ENCODE measurements at places on chromosomes 16 and 17. TPM values are rescaled to one million over a fixed set of nuclear protein-coding genes. Genes with fewer than 3 reads are reported as not detected.

NTN1 gene
- total RNA-seq, result 0.31 TPM

TMEM238L gene
- total RNA-seq, result not detected

GNPTG gene
- total RNA-seq, result 17.3 TPM

PEX12 gene
- 6.2 TPM for total RNA-seq

ALDOA gene
- total RNA-seq, result 1,795 TPM

SPATA22 gene
- total RNA-seq, result not detected

- peaks cover 25% of the 10 kb centered on the region for H3K27me3 ChIP-seq
- no peak overlapping the region for H3K27ac ChIP-seq
- no peak overlapping the region for H3K4me3 ChIP-seq
- DNase-seq, result no peak
- no peaks in the 10 kb centered on the region for H3K36me3 ChIP-seq
- no peaks in the 10 kb centered on the region for H3K4me1 ChIP-seq
These were observed 94.7 kb downstream of the SOX9 start for GRCh38 chr17:72215490-72215889.

DNA sequence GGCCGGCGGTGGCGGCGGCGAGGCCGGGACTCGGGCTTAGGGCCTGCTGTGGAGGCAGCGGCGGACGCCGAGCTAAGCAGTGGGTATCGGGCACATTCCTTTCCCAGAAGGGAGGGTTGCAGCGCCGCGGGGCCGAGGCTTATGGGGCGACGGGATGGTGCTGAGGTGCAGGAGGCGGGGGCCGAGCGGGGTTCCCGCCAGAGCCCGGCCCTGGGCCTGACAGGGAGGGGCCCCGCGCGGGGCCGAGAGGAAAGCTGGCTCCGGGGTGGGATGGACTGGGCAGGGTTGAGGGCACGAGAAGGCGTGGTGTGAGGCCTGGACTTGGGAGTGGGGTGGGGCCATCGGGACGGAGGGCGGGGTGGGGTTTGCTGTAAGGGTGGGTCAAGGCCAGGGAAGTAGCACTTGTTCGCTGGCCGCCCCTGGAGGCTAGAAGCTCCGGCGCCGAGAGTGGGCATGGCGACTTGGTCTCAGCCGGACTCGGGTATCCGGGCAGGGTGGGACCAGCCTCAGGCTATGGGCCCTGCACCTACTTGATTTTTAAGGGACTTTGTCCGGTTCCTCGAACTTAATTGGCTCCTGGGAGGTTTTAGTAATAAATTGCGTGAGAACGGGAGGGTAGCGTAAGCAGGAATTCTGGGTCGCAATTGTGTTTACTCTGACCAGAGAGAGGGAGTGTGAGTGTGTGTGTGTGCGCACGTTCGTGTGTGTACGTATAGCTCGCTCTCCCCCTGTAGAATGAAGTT lies 396 bp downstream of the NFE2L1 start:
- H3K36me3 ChIP-seq, result peaks cover 42% of the 10 kb centered on the region
- H3K27me3 ChIP-seq, result no peaks in the 10 kb centered on the region
- H3K4me1 ChIP-seq, result peaks cover 58% of the 10 kb centered on the region

- no peaks in the 10 kb centered on the region for H3K27me3 ChIP-seq
- no peak for DNase-seq
- H3K4me1 ChIP-seq, result peaks cover 8% of the 10 kb centered on the region
These were observed 5.9 kb upstream of the DNASE1L2 start for GRCh38 chr16:2230376-2230775.

GRCh38 chr17:9899280-9900043 lies 5.6 kb downstream of the RCVRN start:
- H3K27ac ChIP-seq, result no peak overlapping the region
- no peaks in the 10 kb centered on the region for H3K4me1 ChIP-seq
- peaks cover 8% of the 10 kb centered on the region for H3K27me3 ChIP-seq
- no peak for DNase-seq

- H3K36me3 ChIP-seq, result peaks cover 6% of the 10 kb centered on the region
- peaks cover 48% of the 10 kb centered on the region for H3K4me1 ChIP-seq
- DNase-seq, result no peak
- H3K27me3 ChIP-seq, result no peaks in the 10 kb centered on the region
These were observed 28.9 kb downstream of the DCUN1D3 start for GRCh38 chr16:20871258-20871657.

- no peaks in the 10 kb centered on the region for H3K27me3 ChIP-seq
- H3K36me3 ChIP-seq, result peaks cover 3% of the 10 kb centered on the region
- H3K4me1 ChIP-seq, result peaks cover 4% of the 10 kb centered on the region
- peak; percentile 63 for DNase-seq
- no peak overlapping the region for H3K4me3 ChIP-seq
These were observed 7.3 kb upstream of the RHOT2 start for GRCh38 chr16:660459-661183.

DNA sequence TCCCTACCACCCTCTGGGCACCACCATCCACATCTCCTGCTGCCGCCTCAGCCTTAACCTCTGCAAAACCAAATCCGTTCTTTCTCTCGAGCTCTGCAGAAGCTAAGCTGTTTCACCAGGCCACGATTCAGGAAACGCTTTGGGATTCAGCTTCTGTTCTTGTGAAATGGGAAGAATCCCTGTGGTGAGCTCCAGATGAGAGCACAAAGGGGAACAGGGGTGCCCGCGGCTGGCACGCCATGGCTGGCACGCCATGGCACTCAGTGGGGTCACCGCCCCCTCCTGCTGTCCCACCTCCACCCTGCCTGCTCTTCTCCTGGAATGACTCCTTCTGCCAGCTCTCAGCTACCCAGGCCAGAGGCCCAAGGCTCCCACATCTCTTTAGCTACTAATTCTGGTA lies 5.7 kb downstream of the QPRT start:
- no peaks in the 10 kb centered on the region for H3K36me3 ChIP-seq
- no peak overlapping the region for H3K27ac ChIP-seq
- no peak overlapping the region for H3K4me3 ChIP-seq
- DNase-seq, result no peak
- H3K4me1 ChIP-seq, result peaks cover 23% of the 10 kb centered on the region

- H3K36me3 ChIP-seq, result no peaks in the 10 kb centered on the region
- DNase-seq, result no peak
- peaks cover 4% of the 10 kb centered on the region for H3K4me1 ChIP-seq
- no peak overlapping the region for H3K27ac ChIP-seq
- no peak overlapping the region for H3K4me3 ChIP-seq
These were observed 52.9 kb downstream of the ABAT start for GRCh38 chr16:8727131-8727806.

DNA sequence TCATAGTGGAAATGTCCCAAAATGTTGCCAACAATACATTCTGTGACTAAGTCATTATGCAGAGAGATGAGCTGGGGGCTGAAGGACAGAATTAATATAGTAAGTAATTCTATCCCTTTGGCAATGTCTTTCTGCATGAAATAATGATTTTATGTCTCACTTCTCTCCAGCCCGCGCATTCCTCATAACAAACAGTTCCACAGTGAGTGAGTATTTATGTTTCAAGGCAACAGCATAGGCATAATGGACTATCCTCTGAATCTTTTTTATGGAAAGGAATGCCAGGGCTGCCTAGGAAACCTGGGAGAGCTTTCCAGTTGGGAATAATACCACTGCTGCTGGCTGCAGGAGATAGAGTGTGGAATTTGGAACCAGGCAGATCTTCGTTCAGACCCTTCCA lies 477.7 kb downstream of the HS3ST4 start:
- H3K4me3 ChIP-seq, result no peak overlapping the region
- H3K27me3 ChIP-seq, result peaks cover 31% of the 10 kb centered on the region
- no peak overlapping the region for H3K27ac ChIP-seq
- no peaks in the 10 kb centered on the region for H3K36me3 ChIP-seq
- H3K4me1 ChIP-seq, result no peaks in the 10 kb centered on the region
- DNase-seq, result no peak

DNA sequence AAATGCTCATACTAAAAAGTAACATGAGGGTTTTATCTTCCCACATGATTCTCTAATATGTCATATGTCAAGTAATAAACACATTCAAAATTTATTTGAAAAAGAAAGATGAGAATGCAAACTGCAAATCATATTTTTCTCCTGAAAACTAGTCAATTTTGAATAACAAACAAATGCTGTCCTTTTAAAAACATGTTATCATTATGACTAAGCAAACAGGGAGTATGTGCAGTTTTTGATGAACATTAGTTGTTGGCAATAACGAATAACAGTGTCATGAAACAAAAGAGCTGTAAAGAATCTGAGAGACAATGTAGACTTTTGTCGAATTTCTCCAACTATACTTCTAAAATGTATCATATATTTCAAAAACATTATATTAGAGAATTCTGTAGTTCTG lies 34.8 kb downstream of the RPGRIP1L start:
- H3K36me3 ChIP-seq, result no peaks in the 10 kb centered on the region
- no peak overlapping the region for H3K4me3 ChIP-seq
- H3K4me1 ChIP-seq, result peaks cover 11% of the 10 kb centered on the region
- DNase-seq, result no peak

- H3K27me3 ChIP-seq, result peaks cover 5% of the 10 kb centered on the region
- no peak overlapping the region for H3K4me3 ChIP-seq
- DNase-seq, result no peak
These were observed 3.5 kb downstream of the KCNJ16 start for GRCh38 chr17:70078549-70078948.

DNA sequence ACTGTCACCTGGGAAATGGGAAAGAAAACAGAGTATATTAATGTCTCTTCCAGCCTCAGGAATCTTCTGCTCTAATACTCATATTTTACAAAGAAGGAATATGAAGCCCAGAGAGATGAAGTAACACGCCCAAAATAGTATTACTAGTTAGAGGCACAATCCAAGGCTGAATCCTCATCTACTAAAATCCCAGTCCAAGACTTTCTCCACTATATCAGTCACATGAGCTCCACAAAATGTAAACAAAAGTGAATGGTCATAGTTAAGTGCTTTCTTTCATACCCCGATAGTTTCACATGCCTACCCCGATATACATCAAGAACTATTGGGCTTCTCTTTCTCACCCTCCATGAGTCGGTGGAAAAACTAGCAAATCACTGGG lies 965 bp downstream of the INTS2 start:
- DNase-seq, result no peak
- H3K27me3 ChIP-seq, result no peaks in the 10 kb centered on the region
- H3K4me1 ChIP-seq, result peaks cover 17% of the 10 kb centered on the region
- H3K4me3 ChIP-seq, result peak overlapping the region; percentile 95
- peak overlapping the region; percentile 89 for H3K27ac ChIP-seq

GRCh38 chr16:81720973-81721906 lies 57.9 kb upstream of the PLCG2 start:
- no peak for DNase-seq
- H3K4me1 ChIP-seq, result peaks cover 18% of the 10 kb centered on the region
- no peaks in the 10 kb centered on the region for H3K36me3 ChIP-seq
- no peak overlapping the region for H3K4me3 ChIP-seq

GRCh38 chr17:46765453-46765852 lies 53.0 kb downstream of the WNT3 start:
- no peaks in the 10 kb centered on the region for H3K36me3 ChIP-seq
- H3K27ac ChIP-seq, result no peak overlapping the region
- H3K4me3 ChIP-seq, result no peak overlapping the region
- H3K4me1 ChIP-seq, result peaks cover 3% of the 10 kb centered on the region
- H3K27me3 ChIP-seq, result peaks cover 12% of the 10 kb centered on the region

GRCh38 chr17:33750943-33751701 lies 458.0 kb upstream of the ASIC2 start:
- H3K36me3 ChIP-seq, result no peaks in the 10 kb centered on the region
- peak; percentile 81 for DNase-seq
- H3K27me3 ChIP-seq, result peaks cover 44% of the 10 kb centered on the region
- no peak overlapping the region for H3K27ac ChIP-seq
- peaks cover 4% of the 10 kb centered on the region for H3K4me1 ChIP-seq

DNA sequence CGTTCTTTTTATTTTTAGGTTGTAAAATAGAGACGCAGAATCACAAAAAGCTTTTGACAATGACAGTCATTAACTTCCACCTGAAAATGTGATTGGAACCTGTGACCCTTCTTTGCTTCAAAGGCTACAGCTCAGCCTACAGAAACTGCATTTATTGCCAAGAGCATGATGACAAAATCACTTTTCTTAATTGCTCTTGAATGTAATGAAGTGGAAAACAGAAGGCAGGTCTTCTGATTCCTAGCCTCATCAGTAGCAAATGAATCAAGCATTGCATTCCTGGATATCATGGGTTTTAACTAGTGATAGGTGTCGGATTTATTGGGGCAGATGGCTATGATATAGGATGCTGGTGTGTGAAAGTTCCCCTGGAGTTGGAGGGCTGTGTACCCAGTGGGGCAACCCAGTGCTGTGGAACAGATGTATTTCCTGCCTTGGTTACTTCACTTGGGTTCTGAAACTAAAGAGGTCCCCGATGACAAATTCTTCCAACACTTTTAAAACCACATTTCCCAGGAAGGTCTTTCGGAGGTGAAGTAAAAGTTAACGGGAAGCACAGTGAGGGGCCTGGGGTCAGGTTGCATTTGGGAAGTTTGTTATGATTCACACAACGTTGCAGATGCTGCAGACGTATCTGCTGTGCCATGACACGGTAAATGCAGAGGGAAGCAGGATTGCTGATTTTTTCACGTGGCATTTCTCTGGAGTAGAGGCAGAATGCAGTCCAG lies 127.5 kb downstream of the HS3ST3A1 start:
- no peak overlapping the region for H3K4me3 ChIP-seq
- H3K4me1 ChIP-seq, result no peaks in the 10 kb centered on the region
- no peak overlapping the region for H3K27ac ChIP-seq

DNA sequence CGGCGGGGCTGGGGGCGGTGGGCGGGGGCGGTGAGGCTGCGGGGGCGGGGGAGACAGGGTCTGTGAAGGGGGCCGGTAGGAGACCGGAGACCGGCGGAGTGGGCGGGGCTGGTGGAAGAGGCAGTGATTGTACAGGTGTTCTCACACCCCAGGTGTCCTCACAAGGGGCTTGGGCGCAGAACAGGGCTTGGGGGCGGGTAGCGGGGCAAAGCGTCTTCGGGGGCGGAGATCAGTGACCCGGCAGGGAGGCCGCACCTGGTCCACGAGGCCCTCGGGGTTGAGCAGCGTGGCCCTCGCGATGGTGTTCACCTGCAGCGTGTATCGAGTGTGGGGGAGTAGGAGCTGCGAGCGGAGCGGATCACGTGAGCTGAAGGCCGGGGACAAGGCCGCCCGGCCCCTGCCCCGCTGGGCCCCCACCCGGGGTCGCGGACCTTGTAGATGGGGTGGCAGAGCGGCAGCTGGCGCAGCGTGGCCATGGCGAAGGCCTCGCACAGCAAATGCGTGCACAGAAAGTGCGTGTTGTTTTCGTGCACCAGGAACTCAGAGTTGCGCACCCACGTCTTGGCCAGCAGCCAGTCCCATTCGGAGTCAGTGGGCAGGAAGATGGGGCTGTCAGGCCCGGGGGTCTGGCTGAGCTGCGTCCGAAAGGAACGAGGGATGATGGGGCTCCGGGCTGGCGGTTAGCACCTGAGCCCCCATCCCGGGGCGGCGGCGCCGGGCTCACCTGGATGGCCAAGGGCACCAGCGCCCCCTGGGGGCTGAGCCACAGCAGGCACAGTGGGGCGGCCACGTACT lies 8.5 kb downstream of the ALOXE3 start:
- DNase-seq, result peak; percentile 81
- H3K4me1 ChIP-seq, result peaks cover 2% of the 10 kb centered on the region
- peak overlapping the region; percentile 34 for H3K4me3 ChIP-seq
- H3K27me3 ChIP-seq, result peaks cover 6% of the 10 kb centered on the region

Measured in activated naive CD4-positive, alpha-beta T cell treated with anti-CD3 and anti-CD28 coated beads for 36 hours (primary cell).